ENCODE measurements at places on chromosomes 4 and X.

GRCh38 chr4:85741381-85741780 lies 266.4 kb downstream of the ARHGAP24 start:
- H3K27me3 ChIP-seq: no peaks in the 10 kb centered on the region
- no peaks in the 10 kb centered on the region for H3K36me3 ChIP-seq
- peak overlapping the region; percentile 7 for H3K27ac ChIP-seq
- no peaks in the 10 kb centered on the region for H3K4me1 ChIP-seq

GRCh38 chrX:130171446-130172126 lies at the start of gene RAB33A:
Gene RAB33A, plus strand, starts transcription at chrX:130171962. Its CDS starts 101 bp downstream, at chrX:130172063.
- peak within 1 kb of the TSS; percentile 83 for H3K27ac ChIP-seq
- peaks cover 35% of the 10 kb centered on the region for H3K4me1 ChIP-seq
- H3K36me3 ChIP-seq: no peaks in the 10 kb centered on the region

DNA sequence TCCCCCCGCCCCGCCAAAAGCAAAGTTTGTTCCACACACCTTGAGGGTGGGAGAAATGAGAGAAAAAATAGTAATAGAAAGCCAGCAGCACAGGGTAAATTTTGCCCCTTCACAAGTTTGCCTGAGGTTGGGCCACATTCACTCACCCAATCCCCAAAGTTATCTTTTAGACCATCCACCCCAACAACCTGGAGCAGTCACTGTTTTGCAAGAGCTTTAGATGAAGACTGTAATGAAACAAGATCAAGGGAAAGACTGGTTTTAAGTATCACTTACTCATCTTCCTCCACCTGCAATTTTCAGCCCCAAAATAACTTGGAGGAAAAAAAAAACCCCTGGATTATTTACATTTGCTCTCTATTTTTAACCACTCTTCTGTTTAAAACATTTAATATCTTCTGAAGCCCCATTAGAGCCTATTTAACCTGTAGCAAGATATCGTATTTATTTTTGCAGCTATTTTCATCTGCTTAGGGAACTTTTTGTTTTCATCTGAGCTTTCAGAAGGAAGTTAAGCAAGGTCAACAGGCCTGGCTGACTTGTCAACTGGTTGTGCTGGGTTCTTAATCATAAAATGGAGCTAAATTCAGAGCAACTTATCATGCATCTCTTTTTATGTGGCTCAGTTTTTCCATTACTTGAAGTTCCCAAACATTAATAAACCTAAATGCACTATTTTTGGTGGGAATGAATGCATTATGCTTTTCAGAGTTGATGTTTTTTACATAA lies 24.6 kb upstream of the TBL1X start:
- H3K36me3 ChIP-seq: no peaks in the 10 kb centered on the region
- no peaks in the 10 kb centered on the region for H3K27me3 ChIP-seq
- no peaks in the 10 kb centered on the region for H3K4me1 ChIP-seq
- H3K4me3 ChIP-seq: no peak overlapping the region

DNA sequence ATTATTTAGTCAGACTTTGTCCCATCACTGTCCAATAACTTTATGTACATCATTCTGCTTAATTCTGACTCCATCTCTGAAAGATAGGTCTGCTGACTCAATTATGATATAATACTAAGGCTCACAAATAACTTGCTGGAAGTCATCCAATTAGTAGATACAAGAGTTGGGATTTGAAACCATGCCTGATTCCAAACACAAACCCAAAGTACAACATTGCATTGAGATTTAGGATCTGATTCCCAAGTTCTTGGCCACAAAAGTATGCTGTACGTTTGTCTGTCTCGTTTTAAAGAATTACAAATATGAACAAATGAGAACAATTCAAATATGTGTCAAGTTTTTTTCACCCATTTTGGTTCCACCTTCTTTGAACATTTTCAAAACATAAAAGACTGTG lies 108.8 kb downstream of the AMELX start:
- no peaks in the 10 kb centered on the region for H3K36me3 ChIP-seq
- H3K4me3 ChIP-seq: no peak overlapping the region
- no peaks in the 10 kb centered on the region for H3K4me1 ChIP-seq
- H3K27ac ChIP-seq: no peak overlapping the region
- H3K27me3 ChIP-seq: no peaks in the 10 kb centered on the region
- DNase-seq: no peak

GRCh38 chr4:186820391-186820891 lies 96.8 kb upstream of the FAT1 start:
- peaks cover 8% of the 10 kb centered on the region for H3K4me1 ChIP-seq
- no peak overlapping the region for H3K4me3 ChIP-seq
- no peak for DNase-seq
- no peak overlapping the region for H3K27ac ChIP-seq
- no peaks in the 10 kb centered on the region for H3K27me3 ChIP-seq
- no peaks in the 10 kb centered on the region for H3K36me3 ChIP-seq

DNA sequence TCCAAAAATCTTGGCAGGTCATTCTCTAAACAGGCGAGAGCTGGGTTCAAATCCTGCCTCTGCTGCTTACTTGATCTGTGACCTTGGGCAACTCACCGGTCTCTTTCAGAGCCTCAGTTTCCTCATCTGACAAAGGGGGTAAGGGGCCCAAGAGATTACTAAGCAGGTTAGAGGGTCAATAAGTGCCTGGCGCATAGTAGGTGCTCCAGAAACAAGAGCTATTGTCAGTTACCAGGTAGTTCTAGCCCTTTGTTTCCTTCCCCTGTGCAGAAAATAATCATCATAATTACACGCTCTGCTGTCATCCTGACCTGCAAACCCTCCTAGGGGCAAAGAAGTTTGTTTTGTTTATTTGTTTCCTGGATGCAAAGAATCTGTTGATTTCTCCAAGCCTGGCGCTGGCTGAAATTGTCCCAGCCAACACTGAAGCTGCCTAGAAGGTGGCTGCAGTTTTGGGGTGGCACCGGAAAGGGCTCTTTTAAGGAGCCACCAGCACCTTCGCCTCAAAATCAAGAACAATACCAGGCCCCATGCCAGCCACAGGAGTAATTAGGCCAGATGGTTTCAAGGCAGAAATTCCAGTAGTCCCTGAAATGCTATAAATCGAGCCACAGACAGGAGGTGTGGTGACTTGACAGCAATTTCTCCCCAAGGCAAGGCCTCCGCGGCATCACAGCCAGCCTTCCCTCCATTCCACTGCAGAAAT lies 10.2 kb upstream of the KIAA0232 start:
- peak overlapping the region; percentile 81 for H3K27ac ChIP-seq
- no peaks in the 10 kb centered on the region for H3K36me3 ChIP-seq
- no peak overlapping the region for H3K4me3 ChIP-seq

- H3K4me3 ChIP-seq: no peak overlapping the region
- no peak overlapping the region for H3K27ac ChIP-seq
These were observed 177.6 kb downstream of the IQCM start for GRCh38 chr4:149638073-149638472.

DNA sequence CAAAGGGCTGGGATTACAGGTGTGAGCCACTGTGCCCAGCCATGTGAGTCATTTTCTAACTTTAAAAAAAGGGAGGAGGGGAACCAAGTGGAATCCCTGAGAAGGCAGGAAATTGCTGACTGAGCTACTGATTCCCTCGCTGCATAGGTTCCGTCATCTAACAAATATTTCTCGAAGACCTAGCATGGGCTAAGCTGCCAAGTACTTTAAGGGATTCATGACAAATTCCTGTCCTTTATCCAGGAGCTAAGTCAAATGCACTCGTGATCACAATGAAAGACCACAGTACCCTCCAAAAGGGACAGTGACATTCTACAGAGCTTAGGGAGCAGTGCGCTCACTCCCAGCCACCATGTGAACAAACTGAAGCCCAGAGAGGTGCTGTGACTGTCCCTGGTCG lies 33.2 kb upstream of the MAN2B2 start:
- no peaks in the 10 kb centered on the region for H3K36me3 ChIP-seq
- no peaks in the 10 kb centered on the region for H3K4me1 ChIP-seq
- no peak overlapping the region for H3K27ac ChIP-seq
- no peak overlapping the region for H3K4me3 ChIP-seq

GRCh38 chrX:123878252-123878721 lies 18.4 kb downstream of the XIAP start:
- H3K4me3 ChIP-seq: no peak overlapping the region
- H3K4me1 ChIP-seq: no peaks in the 10 kb centered on the region
- no peaks in the 10 kb centered on the region for H3K27me3 ChIP-seq
- DNase-seq: no peak
- no peak overlapping the region for H3K27ac ChIP-seq

- no peak overlapping the region for H3K4me3 ChIP-seq
- H3K4me1 ChIP-seq: peaks cover 4% of the 10 kb centered on the region
- no peaks in the 10 kb centered on the region for H3K27me3 ChIP-seq
- no peaks in the 10 kb centered on the region for H3K36me3 ChIP-seq
- no peak for DNase-seq
These were observed 117.8 kb upstream of the SPRY1 start for GRCh38 chr4:123278755-123279154.

- H3K4me1 ChIP-seq: no peaks in the 10 kb centered on the region
- H3K27me3 ChIP-seq: no peaks in the 10 kb centered on the region
- no peak for DNase-seq
- no peak overlapping the region for H3K27ac ChIP-seq
- no peaks in the 10 kb centered on the region for H3K36me3 ChIP-seq
These were observed 318.3 kb upstream of the MAGEB18 start for GRCh38 chrX:25819879-25820278.

DNA sequence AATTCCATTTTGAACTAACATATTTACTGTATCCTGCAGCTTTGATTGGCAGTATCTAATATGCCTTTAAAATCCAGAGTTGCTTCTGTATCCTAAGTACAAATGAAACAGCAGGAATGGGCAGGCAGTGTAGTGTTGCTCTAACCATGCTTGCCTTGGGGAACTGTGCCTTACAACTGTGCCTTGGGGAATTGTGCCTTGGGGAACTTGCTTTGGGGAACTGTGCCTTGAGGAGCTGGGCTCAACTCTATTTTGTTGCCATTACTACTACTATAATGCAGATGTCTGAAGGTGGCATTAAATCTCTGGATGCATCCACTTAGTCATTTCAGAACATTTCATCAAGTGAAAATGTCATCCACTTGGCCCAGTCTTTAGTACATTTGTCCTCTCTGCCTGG lies 6.9 kb downstream of the CXCL3 start:
- no peak overlapping the region for H3K27ac ChIP-seq
- no peak for DNase-seq
- no peaks in the 10 kb centered on the region for H3K27me3 ChIP-seq
- H3K4me1 ChIP-seq: no peaks in the 10 kb centered on the region
- H3K36me3 ChIP-seq: no peaks in the 10 kb centered on the region
- no peak overlapping the region for H3K4me3 ChIP-seq

DNA sequence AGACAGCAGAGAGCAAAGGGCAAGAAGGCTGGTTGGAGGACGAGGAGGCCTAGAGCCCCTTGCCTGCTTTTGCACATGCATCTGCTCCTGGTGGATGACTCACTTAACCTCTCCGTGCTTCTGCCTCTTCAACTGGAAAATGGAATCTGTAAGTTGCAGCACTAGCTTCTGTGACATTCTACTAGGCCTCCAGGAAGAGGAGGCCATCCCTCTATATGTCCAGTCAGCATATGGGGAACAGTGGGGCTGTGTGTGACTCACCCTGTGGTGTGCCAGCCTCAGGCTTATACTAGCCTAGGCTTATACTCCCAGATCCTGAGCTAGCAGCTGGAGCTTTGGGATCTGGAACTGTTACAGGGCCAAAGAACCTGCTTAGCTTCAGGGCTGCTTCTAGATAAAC lies 36.0 kb downstream of the RTL9 start:
- H3K27me3 ChIP-seq: no peaks in the 10 kb centered on the region
- no peaks in the 10 kb centered on the region for H3K36me3 ChIP-seq
- H3K4me1 ChIP-seq: no peaks in the 10 kb centered on the region
- no peak overlapping the region for H3K4me3 ChIP-seq
- DNase-seq: no peak

- no peaks in the 10 kb centered on the region for H3K36me3 ChIP-seq
- no peak overlapping the region for H3K27ac ChIP-seq
- H3K4me1 ChIP-seq: no peaks in the 10 kb centered on the region
- H3K27me3 ChIP-seq: no peaks in the 10 kb centered on the region
- no peak for DNase-seq
These were observed 60.5 kb upstream of the ADAMTS3 start for GRCh38 chr4:72629540-72629939.

GRCh38 chr4:180532691-180533090 lies 1710.5 kb upstream of the TENM3 start:
- DNase-seq: no peak
- H3K4me1 ChIP-seq: no peaks in the 10 kb centered on the region
- no peaks in the 10 kb centered on the region for H3K36me3 ChIP-seq
- no peak overlapping the region for H3K4me3 ChIP-seq
- H3K27me3 ChIP-seq: no peaks in the 10 kb centered on the region

DNA sequence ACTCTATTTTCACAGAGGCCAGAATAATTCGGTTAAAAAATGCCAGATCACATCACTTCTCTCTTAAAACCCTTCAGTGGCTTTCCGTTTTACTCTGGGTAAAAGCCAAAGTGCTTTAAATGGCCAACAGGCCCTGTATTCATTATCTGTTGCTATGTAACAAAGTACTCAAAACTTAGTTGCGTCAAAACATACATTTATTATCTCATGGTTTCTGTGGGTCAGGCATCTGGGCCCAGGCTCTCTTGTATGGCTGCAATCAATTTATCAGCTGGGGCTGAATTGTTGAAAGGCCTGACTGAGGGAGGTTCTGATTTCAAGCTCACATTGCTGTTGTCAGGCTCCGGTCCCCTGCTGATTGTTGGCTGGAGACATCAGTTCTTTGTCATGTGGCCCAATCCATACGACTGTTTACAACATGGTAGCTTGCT lies 72.7 kb upstream of the H2AZ1 start:
- H3K27ac ChIP-seq: no peak overlapping the region
- H3K4me3 ChIP-seq: no peak overlapping the region
- H3K36me3 ChIP-seq: no peaks in the 10 kb centered on the region
- no peak for DNase-seq

DNA sequence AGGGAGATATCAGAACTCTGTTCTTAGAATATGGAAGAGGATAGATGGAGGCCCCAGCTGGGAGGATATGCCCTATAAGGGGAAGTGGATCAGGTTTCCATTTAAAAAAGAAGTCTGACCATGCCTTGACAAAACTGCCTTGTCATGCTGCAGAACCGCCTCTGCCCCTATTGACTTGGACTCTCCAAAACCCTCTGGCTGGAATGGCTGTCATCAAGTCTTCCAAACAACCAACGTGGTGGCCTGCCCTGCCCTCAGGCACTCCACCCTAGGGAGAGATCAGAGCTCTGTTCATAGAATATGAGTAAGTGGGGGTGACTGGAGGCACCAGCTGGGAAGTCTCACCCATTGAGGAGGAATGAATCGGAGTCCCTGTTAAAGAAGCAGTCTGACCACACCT lies 114.9 kb downstream of the VSIG4 start:
- no peak overlapping the region for H3K27ac ChIP-seq
- H3K4me3 ChIP-seq: no peak overlapping the region
- no peaks in the 10 kb centered on the region for H3K4me1 ChIP-seq
- no peaks in the 10 kb centered on the region for H3K36me3 ChIP-seq
- no peaks in the 10 kb centered on the region for H3K27me3 ChIP-seq

DNA sequence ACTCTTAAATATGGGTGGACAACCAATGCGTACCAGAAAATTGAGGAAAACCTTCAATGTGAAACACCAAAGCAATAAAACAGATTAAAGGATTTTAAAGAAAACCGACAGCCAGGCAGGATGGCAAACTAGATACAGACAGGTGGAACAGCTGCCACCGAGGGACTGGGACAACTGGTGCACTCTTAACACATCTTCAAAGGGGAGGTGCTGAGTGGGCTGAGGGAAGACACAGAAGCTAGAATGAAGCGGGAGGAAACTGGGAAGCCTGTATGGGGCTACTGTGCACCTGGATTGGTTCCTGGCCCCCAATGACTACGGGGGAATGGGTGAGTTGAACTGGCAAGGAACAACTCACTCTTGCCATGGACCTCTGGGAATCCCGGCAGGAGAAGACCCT lies 20.7 kb downstream of the ZNF280C start:
- DNase-seq: no peak
- no peaks in the 10 kb centered on the region for H3K4me1 ChIP-seq
- no peak overlapping the region for H3K27ac ChIP-seq

GRCh38 chr4:48649505-48649904 lies 130.6 kb downstream of the FRYL start:
- no peak for DNase-seq
- H3K4me1 ChIP-seq: peaks cover 66% of the 10 kb centered on the region
- no peaks in the 10 kb centered on the region for H3K27me3 ChIP-seq
- H3K36me3 ChIP-seq: no peaks in the 10 kb centered on the region
- H3K27ac ChIP-seq: no peak overlapping the region
